NCI-H1436 treated with DMSO at 0.1 percent for 48 hours (cell line): ENCODE measurements at places on chromosomes 11 and 22.

- DNase-seq = no peak
These were observed 291.5 kb upstream of the CCDC179 start for GRCh38 chr11:23151819-23152218.

DNA sequence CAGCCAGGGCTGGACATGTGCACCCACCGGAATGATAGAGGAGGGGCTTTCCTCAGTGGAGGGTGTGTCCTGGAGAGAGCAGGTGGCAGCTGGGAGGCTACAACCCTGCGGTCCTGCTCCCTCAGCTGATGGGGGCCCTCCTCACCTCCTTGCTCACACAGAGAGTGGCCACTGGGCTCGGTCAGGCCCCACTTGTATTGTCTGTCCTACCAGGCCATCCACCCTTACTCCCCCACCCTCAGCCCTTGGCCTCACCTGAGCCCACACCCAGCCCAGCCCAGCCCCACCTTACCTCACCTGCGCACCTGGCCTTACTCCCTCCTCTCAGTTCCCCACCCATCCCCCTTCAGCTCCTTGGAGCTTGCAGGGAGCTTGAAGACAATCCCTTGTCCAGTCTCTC lies 3.1 kb downstream of the TRPM5 start:
- DNase-seq = no peak

DNA sequence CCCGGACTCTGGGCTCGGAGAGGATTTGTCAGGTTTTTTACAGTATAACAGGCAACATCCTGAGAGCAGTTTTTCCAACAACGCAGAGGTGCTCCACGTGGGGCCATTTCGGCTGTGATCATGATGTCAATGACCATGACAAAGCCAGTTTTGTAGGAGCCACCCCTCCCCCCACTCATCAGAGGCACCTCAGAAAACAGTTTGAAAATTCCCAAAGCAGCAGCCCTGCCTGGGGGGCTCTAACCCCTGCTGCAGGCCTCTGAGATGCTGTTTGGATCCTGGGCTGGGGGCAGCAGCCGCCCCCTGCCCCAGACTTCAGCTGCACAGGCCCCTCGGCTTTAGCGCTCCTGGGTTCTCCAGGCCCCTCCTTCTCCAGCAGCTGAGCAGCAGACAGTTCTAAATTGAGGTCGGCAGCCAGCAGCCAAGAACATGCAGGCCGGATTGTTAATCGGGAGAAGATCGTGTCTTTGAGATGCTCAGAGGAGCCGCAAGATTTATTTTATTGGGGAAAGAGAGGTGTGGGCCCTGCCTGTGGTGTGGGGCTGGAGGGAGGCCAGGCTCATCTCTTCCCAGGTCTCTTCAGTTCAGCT lies 19.4 kb downstream of the NFAM1 start:
- no peak for DNase-seq

GRCh38 chr11:10941414-10941813 lies 83.6 kb upstream of the ZBED5 start:
- DNase-seq = no peak

DNA sequence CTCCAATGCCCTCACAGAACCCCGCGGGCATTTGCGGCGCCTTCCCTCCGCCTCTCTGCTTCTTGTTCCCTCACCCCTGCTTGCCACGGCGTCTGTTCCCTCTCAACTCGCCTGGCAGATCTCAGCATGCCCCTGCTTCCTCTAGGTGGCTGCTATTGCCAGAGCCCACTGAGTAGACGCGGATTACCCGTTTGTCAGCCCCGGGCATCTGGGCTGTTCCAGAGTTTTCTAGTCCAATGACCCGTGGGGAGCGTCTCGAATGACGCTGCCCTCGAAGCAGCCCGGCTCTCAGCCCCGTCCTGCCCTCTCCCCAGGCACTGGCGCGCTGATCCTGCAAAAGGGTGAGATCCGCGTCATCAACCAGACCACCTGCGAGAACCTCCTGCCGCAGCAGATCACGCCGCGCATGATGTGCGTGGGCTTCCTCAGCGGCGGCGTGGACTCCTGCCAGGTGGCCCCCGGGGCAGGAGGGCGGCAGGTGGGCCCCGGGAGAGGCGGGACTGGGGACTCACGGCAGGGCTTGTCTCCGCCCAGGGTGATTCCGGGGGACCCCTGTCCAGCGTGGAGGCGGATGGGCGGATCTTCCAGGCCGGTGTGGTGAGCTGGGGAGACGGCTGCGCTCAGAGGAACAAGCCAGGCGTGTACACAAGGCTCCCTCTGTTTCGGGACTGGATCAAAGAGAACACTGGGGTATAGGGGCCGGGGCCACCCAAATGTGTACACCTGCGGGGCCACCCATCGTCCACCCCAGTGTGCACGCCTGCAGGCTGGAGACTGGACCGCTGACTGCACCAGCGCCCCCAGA lies 49.7 kb downstream of the ST14 start:
- DNase-seq = no peak

DNA sequence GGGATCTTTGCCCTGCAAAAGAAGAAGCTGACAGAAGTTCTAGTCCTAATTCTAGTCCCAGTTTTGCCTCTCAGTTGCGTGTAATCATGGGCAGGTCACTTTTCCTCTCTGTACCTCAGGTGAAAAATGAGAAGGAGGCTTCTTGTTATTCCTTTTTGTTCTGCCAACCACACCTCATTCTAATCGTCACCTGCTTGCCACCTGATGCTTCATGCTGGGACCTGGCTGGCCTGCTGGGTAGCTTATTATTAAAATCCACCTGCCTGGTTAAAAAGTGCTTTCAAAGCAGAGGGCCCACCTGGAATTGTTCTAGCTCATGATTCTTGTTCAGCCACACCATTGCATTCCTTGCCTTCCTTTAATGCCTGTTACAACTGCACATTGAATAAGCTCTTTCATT lies 8.4 kb upstream of the ALG8 start:
- DNase-seq = peak; percentile 9

GRCh38 chr11:131595797-131596196 lies 225.4 kb downstream of the NTM start:
- no peak for DNase-seq
